B cell (primary cell): ENCODE measurements at places on chromosomes 7 and 10.

DNA sequence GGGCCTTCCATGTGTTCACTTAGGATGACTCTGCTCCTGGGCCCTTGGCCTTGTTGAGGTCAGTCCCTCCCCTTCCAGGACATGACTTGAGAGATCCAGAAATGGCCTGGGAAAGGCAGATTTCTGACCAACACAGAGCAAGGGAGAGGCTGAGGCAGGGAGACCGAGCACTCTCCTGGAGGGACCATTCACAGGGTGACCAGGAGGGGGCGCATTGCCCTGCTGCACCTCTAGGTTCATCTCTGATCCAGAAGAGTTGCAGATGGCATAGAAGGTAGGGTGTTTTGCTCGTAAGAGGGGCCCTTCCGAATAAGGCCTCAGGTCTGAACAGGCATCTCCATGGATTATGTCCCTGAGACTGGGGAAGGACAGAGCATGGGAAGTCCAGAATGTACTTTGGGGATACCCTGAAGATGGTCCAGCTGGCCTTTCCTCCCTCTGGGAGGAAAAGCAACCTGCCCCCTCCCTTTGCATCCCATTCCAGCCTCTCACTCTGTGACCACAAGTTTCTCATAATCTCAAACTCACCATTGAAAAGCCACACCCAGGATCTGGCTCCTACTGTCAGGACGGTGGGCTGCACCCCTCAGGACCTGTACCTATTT, 6.6 kb downstream of the DMBT1 start:
- DNase-seq = peak; percentile 12

DNA sequence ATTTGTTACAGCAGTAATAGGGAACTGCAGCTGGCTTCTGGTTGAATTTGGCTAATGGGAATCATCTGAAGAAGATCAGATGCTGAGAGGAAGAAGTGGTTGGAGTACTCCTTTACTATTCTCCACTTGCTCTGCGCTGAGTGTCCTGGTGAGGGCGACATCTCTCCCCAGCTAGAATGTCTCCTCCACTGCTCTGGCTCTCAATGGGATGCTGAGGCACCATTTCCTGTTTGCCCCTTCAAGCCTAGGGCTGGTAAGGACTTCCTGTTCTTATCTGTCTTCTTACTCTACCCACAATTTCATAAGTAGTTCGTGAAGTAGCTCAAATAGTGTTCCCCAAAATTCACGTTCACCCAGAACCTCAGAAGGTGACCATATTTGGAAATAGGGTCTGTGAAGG, 43.2 kb upstream of the TES start:
- no peak for DNase-seq

- no peak for DNase-seq
These were observed 117.1 kb upstream of the DPP6 start for GRCh38 chr7:153935095-153935494.

DNA sequence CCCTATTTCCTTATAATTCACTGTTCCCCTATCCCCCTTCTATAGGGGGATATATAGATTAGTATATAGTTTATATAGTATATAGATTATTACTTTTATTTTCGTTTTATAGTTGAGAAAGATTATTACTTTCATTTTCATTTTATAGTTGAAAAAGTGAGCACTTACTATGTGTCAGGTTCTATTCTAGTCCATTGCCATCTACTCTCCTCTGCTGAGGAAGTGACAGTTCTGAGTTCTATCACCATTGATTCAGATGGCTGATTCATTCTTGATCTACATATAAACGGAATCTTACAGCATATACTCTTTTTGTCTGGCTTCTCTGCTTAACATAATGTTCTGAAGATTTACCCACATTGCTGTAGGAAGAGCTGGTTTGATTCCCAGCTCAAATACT, 20.7 kb upstream of the CAV2 start:
- DNase-seq = no peak

- no peak for DNase-seq
These were observed 81.2 kb upstream of the TMEM248 start for GRCh38 chr7:66839814-66840213.

DNA sequence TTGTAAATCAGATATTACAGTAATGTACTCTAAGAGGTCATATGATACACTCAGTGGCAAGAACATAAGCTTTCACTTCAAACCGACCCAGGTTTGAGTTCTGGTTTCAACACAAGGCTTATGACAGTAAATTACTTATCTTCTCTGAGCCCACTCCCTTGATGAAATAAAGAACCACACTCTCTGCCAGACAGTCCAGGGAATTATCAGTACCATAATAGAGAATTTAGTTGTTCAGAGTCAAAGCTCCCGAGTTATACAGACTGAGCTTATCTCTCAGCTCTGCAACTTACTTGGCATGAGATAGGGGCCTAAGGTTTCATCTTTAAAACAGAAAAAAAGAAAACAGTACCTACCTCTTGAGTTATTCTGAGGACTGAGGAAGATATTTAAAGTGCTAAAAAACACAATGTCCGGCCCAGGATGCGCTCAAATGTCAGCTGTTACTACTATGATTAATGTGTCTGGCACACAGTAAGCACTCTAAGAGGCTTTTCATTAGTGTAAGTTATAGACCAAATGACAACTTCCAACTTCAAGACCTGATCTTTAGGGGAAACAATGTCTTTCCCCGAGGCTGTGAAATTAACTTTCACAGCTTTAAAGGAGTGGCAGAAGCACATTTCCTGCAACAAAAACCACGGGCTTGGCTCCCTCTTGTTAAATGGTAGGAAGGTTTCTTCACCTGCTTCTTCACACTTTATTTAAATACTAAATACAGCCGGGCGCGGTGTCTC, 38.1 kb downstream of the UBE2H start:
- DNase-seq = no peak

GRCh38 chr10:117444497-117445040, 69.3 kb upstream of the PDZD8 start:
- no peak for DNase-seq

DNA sequence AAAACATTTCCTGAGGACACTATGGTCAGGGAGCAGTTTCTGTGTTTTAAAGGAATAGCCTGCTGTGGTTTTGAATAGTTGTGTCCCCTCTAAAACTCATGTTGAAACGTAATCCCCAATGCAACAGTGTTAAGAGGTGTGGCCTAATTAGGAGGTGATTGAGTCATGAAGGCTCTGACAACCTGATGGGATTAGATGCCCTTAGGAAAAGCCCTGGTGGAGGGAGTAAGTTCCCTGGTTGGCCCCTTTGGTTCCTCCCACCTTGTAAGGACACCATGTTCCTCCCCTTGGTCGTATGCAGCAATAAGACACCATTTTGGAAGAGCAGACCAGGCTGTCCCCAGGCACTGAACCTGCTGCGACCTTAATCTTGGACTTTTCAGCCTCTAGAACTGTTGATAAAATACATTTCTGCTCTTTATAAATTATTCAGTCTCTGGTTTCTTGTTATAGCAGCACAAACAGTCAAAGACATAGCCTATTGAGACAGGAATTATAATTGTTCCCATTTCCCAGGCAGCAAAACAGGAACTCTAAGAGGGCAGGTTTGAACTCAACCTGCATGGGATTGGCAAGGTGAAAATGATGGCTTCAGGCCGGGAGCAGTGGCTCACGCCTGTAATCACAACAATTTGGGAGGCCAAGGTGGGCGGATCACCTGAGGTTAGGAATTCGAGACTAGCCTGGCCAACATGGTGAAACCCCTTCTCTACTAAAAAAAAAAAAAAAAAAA, 20.5 kb upstream of the TNS3 start:
- DNase-seq = no peak

GRCh38 chr10:121337427-121337826, 260.8 kb downstream of the FGFR2 start:
- DNase-seq = no peak

- no peak for DNase-seq
These were observed 14.2 kb downstream of the DNAJC9 start for GRCh38 chr10:73232887-73233286.

- no peak for DNase-seq
These were observed 18.1 kb downstream of the KAZALD1 start for GRCh38 chr10:101079874-101080273.

GRCh38 chr7:48109848-48110663, 21.0 kb downstream of the UPP1 start:
- DNase-seq = peak; percentile 85

DNA sequence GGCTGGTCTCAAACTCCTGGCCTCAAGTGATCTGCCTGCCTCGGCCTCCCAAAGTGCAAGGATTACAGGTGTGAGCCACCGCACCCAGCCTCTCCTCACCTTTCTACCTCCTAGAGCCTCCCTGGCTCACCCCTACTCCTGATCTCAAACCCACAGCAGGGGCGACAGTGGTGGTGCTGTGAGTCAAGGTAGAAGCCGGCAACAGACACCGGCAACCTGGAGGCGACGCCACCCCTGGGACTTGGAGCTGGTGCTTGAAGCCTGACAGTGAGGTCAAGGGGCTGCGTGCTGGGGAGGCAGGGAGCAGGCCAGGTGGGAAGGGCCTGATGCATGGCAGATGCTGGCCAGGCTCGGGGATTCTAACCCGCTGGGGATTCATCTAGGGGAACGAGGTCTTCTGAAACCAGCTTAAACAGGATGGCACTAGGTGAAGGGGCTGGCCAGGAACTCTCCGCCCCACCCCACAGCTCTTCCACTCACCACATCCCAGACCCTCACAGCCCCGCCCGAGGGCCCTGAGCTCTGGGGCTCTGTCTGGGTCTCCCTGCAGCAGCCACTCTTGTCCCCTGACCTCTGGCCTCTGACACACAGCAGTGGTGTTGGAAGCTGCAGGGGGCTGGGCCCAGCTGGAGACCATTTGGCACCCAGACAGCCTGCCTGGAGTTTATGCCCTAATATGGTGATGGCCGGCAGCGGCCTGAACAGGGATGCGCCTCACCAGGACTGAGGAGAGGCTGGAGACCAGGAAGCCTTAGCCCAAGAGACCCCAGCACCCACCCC, 16.4 kb downstream of the KCNH2 start:
- DNase-seq = no peak

GRCh38 chr7:115505136-115505535, 525.4 kb downstream of the TFEC start:
- no peak for DNase-seq

DNA sequence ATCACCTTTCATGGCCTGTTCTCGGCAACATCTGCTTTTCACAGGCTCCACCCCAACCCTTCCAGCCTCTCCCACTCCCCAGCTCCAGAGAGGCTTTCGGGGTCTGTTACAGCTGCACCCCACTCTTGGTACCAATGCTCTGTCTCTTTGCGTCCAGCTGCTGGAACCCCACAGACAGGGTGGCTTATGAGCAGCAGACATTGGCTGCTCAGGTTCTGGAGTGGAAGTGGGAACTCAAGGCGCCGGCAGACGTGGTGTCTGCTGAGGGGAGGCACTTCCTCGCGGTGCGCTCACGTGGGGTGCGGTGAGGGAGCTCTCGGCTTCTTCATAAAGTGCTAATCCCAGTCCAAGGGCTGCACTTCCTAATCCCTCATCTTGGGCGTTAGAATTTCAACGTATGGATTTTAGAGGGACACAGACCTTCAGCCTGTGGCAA, 185.7 kb downstream of the ELFN1 start:
- DNase-seq = no peak

DNA sequence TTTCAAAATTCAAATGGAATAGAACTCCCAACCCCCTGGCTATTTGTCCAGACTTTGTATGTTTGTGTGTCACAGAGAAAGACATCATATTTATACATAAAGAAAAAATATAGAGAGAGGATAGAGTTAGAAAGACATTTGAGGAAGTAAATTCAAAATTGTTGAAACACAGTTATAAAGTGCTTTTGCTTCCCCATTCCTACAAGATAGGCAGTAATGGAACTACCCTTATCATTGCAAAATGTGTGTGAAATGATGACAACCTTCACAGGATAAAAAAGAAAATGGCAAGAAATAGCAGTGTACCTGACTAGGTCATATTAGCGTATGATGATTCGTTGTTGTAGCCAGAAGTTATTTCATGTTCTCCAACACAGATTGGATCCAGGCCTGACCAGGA, 63.1 kb downstream of the FZD1 start:
- no peak for DNase-seq

DNA sequence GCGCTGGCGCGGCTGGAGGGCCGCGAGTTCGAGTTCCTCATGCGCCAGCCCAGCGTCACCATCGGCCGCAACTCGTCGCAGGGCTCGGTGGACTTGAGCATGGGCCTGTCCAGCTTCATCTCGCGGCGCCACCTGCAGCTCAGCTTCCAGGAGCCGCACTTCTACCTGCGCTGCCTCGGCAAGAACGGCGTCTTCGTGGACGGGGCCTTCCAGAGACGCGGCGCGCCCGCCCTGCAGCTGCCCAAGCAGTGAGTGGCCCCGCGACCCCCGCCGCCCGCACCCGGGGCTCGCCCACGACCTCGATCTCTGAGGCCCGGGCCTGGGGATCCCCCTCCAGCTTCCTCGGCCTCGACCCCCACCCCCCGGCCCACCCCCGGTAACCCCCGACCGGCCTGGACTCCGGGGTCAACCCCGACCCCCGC, 537 bp downstream of the FOXK1 start:
- DNase-seq = peak; percentile 64

GRCh38 chr7:134726581-134726980, 52.9 kb upstream of the CALD1 start:
- DNase-seq = no peak

GRCh38 chr7:63114371-63114985, 884.2 kb upstream of the ZNF722 start:
- no peak for DNase-seq

- no peak for DNase-seq
These were observed 91.4 kb downstream of the ST7 start for GRCh38 chr7:117044664-117045063.

- DNase-seq = no peak
These were observed 220.1 kb downstream of the TNS3 start for GRCh38 chr7:47361746-47362215.

DNA sequence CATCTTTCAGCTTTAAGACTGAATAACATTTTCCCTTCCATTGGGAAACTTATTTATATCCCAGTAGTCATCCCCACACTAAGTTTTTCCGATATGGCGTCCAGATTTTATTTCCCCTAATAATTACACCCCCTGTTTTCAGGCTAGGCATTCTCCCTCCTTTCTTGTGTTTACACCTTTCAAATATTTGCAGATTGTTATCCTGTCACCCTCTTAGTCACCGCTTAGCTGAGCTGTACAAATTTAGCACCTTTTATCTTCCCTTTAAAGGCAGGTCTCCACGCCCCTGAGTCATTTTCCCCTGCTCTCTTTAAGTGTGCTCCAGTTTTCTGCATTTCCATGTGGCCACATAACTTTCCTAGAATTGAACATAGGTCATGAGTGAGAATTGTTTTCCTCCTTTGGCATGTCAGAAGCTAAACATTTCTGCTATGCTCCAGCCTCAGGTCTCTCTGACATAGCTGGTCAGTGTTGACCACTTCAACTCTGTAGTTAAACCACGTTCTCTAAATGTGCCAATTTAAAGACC, 47.4 kb downstream of the LRRC4 start:
- no peak for DNase-seq

GRCh38 chr10:33524041-33524440, 189.6 kb upstream of the NRP1 start:
- no peak for DNase-seq

DNA sequence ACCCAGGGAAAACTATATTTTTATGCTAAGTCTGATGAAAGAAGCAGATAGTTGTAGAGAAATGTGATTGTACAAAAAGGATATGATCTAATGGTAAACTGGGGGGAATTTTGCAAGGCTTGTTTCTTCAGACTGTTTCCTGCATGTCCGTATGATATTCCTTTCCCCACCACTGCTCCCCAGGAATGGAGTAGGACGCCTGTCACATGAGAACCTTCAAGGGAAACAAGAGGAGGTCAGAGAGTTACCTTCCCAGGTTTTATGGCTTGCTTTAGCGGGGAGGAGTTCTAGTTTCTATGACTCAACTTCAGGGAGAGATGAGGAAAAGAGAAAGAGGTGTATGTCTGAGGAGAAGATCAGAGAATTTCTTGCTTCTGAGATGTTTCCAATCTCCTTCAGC, 16.4 kb upstream of the ITPRID1 start:
- no peak for DNase-seq

GRCh38 chr7:30330134-30331111, 46.0 kb downstream of the ZNRF2 start:
- peak; percentile 62 for DNase-seq
